Colonic mucosa (tissue), 4 donors: ENCODE measurements at places on chromosomes 5 and 9. TPM values are rescaled to one million over a fixed set of nuclear protein-coding genes. Genes with fewer than 3 reads are reported as not detected.

GRCh38 chr5:167634432-167634831 lies 657.0 kb upstream of the WWC1 start:
- no peak for DNase-seq

- no peak for DNase-seq
Measured at GRCh38 chr9:125343518-125344275, 82.1 kb downstream of the GAPVD1 start.

DNA sequence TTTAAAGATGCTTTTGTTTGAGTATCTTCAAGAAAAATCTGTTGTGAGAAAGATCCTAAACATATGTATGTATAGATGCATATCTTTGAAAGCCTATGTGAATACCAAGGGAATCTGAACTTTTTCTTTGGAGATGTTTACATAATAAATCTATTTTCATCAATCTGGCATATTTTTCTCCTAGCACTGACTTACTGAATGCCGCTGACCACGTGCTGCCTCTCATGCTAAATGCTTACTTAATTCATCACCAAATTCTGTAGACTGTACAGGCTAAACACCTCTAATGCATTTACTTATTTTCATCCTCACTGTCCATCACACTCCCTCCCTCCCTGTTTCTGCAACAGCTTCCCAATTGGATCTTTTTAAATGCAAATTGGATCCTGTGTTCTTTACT lies 566.2 kb upstream of the WWC1 start:
- DNase-seq: no peak

DNA sequence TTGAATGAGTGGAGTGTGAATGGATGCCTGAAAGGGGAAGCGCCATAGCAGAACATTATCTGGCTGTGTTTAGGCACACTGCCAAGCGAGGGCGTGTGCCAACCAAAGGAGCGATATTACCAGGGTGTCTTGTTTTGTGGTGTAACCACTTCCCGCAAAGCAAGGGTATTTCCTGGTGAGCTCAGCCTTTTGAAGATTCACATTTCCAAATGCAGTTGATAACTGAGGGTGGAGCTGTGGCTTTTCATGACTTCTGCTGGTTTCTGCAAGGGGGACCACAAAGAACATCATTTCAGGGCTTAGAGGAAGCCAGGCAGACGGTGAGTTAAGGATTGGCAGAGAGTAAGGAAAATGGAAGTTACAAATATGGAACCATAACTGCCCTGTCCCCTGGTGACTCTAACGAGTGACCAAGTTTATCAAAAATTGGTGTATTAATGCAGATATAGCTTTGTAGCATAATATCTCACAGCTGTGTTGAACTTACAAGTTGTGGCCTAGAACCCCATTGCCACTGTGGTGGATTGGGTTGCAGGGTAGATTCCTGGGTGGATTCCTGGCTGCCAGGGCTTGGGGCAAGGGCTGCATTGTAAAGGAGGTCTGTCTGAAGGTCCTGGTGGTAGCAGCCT lies 71.4 kb downstream of the RALGPS1 start:
- peak; percentile 90 for DNase-seq

DNA sequence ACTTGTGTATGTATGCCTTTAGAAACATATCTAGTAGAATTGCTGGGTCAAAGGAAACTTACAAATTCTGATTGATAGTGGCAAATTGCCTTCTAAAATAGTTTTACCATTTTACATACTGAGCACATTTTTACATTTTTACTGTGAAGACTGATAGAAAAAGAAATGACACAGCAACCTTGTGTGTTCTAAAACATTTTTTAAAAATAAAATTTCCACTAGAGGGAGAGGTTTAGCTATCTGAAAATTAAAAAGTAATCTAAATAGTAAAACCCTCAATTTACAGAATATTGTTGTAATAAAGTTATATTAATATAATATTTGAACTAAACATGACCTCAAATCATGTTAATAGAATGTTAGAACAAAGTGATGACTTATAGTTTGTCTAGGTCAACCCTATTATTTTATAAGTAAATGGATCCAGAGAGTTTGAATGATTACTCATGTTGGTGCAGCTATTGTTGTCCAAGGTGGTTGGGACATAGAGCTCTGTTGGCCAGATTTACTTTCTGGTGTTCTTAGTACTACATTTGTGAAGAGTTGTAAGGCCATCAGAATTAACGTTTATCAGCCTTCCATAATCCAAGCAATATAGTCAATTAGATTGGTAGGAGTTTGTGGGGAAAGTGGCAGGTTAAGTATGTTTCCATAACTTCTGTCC lies 17.2 kb downstream of the CENPP start:
- no peak for DNase-seq

- no peak for DNase-seq
Measured at GRCh38 chr5:94983861-94984535, 300.9 kb downstream of the MCTP1 start.

DNA sequence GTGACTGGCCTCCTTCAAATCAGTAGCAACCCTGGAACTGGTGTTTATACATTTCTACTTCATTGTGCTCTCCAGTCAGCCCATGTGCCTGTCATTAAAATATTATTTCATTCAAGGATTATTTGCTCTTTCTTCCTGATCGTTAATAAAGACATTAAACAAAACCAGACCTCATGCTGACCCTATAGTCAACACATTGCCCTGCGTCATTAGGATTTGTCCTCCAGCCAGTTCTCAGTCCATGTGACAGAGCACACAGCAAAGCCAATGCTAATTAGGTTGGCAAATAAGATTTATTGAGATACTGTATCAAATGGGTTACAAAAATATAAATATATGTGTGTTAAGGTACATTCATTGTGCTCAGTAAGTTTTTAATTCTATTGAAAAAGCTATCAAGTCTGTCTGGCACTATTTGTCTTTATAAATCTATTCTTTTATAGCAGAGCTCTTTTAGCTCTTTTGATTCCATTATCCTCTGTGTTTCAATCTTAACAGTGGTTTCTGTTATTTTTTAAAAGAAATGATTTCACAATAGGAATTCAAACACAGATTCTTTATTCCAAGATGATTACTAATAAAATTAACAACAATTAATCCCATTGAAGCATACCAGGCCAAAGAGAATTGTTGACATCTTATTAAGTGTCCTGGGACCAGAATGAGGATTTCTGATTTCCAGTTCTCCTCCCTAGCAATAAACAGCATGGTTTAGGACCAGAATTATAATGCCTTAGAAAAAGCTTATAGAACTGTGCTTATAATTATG lies 209.4 kb upstream of the RGMB start:
- no peak for DNase-seq

DNA sequence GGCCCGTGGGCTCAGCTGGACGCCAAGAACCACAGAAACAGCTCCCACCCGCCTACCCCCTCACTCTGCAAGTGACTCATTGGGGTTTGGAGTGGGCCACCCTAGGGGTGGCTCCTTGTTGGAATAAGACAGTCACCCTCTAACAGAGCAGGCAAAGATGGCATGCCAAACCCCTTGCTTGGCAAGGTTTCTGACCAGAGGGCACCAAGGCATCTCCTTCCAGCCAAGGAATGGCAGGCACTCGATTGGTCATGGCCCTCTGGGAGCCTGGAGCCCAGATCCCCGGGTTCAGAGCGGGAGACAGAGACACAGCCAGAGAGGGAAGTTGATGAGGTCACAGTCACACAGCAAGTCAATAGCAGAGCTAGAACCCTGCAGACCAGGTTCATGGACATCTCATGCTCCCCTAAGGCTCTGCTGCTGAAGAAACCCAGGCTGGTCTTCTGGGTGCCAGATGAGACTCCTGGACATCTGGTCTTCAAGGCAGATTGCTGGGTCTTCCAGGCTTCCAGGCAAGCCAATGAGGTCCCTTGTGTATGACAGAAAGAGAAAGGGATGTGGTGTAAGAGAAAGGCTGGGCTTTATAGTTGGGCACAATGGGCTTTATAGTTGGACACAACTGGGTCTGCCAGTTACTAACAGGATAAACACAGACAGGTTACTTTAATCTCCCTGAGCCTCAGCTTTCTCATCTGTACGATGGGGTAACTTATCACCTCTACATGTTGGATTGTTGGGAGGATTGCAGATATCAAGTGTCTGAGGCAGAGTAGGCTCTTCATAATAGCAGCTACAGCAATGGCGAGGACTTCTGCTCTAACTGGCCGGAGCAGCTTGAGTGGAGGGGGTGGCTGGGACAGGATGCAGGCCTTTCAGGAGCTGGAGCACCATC lies 23.3 kb upstream of the KIF12 start:
- no peak for DNase-seq

DNA sequence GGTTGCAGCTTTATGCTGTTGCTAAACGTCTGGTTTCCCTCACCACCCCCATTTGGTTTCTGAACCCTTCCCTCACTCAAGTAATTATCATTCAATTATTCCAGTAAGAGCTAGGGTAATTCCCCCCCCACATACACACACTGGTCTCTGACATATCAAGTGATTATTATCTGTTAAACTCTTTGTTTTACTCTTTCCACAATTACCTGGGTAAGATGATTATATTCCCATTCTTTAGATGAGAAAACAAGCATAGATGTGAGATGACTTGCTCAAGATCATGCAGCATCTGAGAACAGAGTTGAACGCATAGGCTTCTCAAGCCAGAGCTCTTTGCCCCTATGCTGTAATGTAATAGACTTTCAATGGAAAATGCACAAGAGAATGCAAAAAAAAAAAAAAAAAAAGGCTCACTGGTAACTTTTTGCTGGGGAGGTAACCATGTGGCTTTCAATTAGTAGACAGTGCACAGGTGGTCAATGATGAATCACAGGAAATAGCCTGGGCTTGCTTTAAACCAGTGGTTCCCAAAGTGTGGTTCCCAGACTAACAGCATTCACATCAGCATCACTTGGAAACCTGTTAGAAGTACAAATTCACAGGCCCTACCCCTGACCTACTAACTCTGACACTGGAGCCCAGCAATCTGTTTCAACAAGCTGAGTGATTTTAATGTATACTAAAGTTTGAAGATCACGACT lies 87.6 kb downstream of the PIK3R1 start:
- no peak for DNase-seq

DNA sequence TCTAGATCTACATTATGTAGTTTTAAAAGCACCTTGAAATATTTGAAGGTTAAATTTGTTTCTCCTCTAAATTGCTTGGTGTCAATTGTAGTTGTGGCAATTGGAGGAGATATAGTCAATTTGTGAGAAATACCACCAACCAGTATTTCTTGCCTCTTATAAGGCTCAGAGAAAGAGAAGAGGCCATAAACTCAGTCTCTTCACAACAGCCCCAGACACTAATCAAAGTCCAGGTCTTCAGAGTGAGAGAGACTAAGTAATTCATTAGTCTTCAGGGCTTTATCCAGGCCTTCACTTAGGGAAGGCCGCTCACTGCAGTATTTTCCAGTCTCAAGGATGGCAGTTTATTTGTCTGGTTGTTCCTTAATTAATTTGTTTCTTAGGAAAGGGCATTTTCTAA lies 168.0 kb upstream of the RGMB start:
- DNase-seq: no peak

DNA sequence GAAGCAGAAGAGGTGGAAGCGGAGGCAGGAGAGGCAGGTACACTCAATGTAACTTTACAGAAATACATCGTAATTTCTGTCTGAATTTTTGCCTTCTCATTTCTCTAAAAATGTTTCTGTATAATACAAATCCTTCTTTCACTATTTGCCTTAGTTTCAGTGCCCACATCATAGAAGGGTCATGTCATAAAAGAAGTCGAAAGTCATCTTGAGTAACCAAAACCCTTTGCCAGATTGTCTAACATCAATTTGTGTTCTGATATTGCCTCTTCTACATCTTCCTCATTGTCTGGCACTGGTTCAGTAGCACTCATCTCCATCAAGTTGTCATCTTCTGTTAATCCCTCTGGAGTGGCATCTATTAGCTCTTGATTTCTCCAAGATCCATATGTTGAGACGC lies 6.2 kb upstream of the CYFIP2 start:
- no peak for DNase-seq

DNA sequence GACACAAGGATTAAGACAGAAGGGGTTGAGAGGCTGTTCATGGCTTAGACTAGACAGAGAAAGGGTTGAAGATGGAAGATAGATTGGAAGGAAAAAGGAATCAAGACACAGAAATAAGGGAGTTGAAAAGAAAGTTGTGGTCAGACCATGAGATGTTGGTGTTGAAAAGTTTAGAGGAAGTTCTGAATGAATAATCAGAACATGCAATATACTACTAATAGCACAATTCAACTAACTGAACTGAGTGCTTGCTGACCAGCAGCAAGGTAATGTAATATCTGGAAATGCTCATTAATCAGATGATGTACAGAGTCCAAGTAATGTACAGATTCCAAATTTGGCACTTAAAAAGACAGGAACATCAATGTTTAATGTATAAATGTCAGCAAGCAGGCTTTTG lies 10.6 kb upstream of the NNT start:
- DNase-seq: no peak

- no peak for DNase-seq
Measured at GRCh38 chr5:13985731-13986418, 41.4 kb upstream of the DNAH5 start.

DNA sequence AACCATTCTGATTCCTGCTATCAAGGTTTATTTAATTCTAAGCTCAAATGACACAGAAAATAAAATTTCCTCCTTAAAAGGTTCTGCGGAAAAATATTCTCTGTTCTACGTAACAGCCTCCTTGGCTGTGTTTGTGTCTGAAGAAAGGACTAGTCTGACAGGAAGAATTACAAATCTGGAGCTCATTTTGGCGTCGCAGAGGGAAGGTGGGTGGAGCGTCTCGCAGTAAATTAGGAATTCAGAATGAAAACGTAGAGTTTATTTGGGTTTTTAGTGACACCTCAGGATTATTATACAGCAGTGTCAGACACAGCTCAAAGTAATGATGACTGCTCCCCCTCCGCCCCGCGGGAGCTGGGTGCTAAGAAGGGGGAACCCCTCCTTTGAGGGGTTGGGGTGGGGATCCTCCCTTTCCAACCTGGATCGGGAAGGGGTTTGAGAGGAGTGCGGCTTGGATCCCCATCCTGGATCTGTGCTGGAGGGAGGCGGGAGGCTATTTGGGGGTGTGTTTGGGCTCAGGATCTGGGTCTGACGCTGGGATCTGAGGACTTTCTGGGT lies 933 bp upstream of the TGFBR1 start:
- no peak for DNase-seq

GRCh38 chr5:172713113-172713808 lies 57.7 kb downstream of the DUSP1 start:
- DNase-seq: peak; percentile 69

GRCh38 chr5:13945271-13945670 lies 783 bp upstream of the DNAH5 start:
- DNase-seq: no peak

GRCh38 chr5:121698690-121699089 lies 153.0 kb upstream of the FTMT start:
- DNase-seq: no peak

GRCh38 chr9:99720455-99721050 lies 101.1 kb upstream of the NR4A3 start:
- no peak for DNase-seq

- DNase-seq: no peak
Measured at GRCh38 chr5:76278261-76278789, 124.8 kb upstream of the IQGAP2 start.

Gene POU5F2
- total RNA-seq: 0.37 TPM

Gene BARHL1
- total RNA-seq: not detected

Gene CDKN2A
- total RNA-seq: 1.3 TPM

Gene ABLIM3
- 2.3 TPM for total RNA-seq

Gene GABRB2
- 1.5 TPM for total RNA-seq

Gene CBY3
- not detected for total RNA-seq

Gene LRRC19
- 48.9 TPM for total RNA-seq

Gene QRFP
- not detected for total RNA-seq

Gene ATG12
- 24.5 TPM for total RNA-seq

Gene SPATA31C1
- not detected for total RNA-seq

Gene RNF183
- 0.57 TPM for total RNA-seq

Gene NCBP1
- total RNA-seq: 30.3 TPM

Gene PCDHA3
- not detected for total RNA-seq

Gene DMRT3
- not detected for total RNA-seq

Gene DMRT1
- total RNA-seq: not detected
